ENCODE measurements at places on chromosomes 11 and 22.

- no peak for DNase-seq
Observed at GRCh38 chr11:10602366-10602765, 33.9 kb upstream of the LYVE1 start.

DNA sequence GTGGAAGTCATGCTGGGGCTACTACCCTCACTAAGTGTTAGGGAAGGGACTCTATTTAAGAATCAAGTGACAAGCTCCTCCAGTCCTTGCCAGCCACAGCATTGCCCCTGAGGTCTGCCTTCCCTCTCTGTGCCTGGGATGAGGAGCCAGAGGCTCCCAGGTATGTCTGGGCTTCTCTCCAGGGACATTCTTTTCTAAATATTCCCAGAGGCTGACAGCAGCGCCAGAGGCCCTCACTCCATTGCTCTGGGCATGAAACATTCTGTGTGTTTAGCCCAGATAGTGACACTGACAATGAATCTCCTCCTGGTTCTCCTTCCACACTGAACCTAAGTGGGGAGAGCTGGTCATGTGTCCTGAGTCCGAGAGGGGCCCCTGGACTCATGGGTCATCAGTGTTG, 2.2 kb downstream of the OR51E1 start:
- DNase-seq, result no peak

DNA sequence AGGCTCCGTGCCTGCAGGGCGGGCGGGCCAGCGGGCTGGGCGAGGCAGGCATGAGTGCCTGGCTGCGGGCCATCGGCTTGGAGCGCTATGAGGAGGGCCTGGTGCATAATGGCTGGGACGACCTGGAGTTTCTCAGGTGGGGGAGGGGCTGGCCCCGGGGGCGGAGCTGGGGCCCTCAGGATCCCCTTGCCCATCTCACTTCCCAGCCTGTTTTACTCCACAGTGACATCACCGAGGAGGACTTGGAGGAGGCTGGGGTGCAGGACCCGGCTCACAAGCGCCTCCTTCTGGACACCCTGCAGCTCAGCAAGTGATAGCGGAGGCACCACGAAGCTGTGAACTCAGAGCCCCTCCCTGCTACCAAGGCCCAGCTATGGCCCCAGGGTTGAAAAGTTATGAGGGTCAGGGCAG, 5.9 kb downstream of the PHOX2A start:
- no peak for DNase-seq

DNA sequence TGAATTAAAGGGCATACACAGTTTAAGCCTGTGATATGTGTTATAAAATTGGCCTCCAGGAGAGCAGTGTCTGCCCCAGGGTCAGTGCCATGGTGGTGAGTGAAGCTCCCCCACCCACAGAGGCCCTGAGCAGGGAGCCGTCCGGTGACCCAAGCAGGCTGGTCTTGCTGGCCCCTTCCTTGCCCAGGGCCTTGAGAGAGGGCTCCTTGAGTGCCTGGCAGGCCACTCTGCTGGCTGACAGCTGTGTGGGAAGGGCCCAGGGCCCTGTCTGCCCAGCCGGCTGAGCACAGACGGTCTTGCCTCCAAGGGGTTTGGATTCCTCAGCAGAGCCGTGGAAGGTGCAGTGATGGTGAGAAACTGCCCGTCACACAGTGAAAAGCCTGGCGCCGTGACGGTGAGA, 25.9 kb downstream of the PTDSS2 start:
- no peak for DNase-seq

DNA sequence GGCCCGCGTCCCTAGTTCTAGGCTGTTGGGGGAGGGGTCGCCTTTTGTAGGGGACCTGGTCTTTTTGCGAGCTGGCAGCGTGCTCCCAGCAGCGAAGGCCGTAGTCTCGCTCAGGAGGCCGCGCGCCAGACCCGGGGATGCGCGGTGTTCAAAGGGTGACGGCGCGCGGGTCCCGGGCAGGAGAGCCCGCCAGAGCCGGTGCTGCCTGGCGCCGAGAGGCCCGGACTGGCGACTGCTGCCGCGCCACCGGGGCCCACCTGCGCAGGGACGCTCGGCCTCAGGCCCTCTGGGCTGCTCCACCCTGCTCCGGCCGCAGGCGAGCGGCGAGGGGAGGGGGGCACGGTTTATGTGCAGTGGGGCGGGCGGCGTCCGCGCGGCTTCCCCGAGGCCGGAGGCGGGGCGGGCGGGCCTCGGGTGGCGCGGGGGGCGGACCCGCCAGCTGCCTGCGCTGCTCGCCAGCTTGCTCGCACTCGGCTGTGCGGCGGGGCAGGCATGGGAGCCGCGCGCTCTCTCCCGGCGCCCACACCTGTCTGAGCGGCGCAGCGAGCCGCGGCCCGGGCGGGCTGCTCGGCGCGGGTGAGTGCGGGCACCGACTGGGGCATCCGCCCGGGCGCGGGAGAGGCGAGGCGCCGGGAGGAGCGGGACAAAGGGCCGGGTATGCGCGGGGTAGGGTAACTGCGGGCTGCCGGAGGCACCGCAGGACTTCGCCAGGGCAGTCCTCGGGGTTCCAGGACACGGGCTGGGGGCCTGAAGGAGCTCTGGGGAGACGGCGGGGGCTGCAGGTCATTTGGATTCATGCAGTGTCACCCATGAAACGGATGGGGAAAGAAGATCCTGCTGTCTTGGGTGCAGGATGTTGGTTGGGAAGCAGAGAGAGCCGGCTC, at the start of gene PRSS23:
Gene PRSS23, plus strand, starts transcription at position 467 of the 884 bp plus-strand sequence. CDS start 7,102 bp downstream, outside the sequence.
- DNase-seq, result no peak

- DNase-seq, result no peak
Observed at GRCh38 chr11:75823415-75823814, 8.4 kb downstream of the UVRAG start.

DNA sequence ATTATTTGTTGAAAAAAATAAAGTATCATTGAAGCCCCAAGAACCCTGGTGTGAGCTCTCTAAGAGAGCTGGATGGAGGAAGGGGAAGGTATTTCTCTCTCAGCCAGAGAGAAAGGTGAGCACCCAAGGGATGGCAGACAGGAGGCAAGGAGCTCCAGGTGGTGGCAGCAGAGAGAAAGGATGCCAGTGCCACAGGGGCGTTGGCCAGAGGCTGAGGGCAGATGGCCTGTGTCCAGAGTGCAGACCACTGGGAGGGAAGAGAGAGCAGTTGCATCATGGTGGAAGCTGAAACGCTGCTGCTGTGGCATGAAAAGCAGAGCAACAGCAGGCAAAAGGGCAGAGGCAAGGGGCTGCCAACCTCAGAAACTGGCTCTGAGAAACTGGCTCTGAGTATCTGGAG, 8.5 kb downstream of the SPON1 start:
- no peak for DNase-seq

- DNase-seq, result no peak
Observed at GRCh38 chr11:76678321-76678720, 7.8 kb upstream of the LRRC32 start.

DNA sequence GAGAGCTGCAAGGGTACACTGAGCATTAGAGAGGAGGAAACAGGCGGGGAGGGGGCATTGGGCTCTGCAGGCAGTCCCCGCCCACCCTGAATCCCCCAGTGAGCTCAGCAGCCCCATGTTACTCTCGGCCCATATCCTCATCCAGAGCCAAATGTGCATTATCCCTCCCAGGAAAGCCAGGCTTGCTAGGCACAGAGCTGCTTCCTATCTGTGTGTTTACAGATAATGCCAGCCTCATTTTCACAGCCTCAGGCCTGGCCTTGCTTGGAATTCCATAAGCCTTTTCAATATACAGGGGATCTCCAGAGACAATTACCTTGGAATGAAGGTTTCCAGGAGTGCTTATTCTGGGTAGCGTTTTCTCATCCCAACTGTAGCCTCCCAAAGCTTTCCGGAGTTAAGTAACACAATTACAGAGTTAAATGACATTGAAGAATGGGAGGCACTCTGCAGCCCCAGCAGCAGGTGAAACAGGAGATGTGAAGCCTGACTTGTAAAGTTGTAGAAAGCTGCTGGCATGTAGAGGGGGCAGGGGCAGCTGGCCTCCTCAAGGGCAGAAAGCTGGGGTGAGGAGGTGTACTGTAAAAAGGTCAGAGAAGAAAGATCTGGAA, 91.5 kb upstream of the TBCEL start:
- DNase-seq, result no peak

DNA sequence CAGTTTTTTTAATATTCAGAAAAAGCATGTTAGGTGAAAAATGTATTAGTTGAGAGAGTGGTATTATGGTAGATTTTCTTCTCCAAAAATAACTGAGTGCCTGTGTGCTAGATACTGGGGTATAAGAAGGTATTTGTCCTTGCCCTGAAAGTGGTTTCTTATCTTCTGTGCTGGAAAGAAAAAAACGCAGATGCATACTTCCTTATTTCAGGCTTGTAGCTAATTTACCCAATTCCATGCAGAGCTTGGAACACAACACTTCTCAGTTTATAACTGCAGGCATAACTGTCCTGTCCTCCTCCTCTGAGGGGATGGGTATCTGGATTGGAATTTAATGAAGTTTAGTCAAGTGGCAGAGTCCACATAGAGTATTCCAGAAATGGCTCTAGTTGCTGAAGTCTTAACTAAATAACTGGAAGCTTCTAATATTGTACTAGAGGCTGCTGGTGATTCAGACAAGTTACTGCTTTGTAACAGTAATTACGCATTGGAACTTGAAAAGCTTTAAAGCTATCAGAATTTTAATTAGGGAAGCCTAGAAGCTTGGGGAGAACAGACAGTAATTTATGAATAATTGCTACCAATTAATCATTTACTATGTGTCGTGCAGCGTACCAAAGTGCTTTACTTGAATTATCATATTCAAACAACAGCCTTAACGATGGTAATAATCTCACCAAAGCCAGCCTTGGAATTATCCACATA, 12.7 kb upstream of the C11orf91 start:
- DNase-seq, result no peak

- DNase-seq, result no peak
Observed at GRCh38 chr22:38267086-38267485, 5.7 kb downstream of the TMEM184B start.

GRCh38 chr11:120239713-120240640, at the start of gene POU2F3:
Gene POU2F3 (plus strand): TSS chr11:120240140. CDS start chr11:120240344, 204 bp downstream.
- DNase-seq, result no peak

GRCh38 chr22:46598737-46599424, 21.3 kb upstream of the GRAMD4 start:
- DNase-seq, result peak; percentile 11

GRCh38 chr11:22491555-22492225, 133.9 kb downstream of the FANCF start:
- no peak for DNase-seq

DNA sequence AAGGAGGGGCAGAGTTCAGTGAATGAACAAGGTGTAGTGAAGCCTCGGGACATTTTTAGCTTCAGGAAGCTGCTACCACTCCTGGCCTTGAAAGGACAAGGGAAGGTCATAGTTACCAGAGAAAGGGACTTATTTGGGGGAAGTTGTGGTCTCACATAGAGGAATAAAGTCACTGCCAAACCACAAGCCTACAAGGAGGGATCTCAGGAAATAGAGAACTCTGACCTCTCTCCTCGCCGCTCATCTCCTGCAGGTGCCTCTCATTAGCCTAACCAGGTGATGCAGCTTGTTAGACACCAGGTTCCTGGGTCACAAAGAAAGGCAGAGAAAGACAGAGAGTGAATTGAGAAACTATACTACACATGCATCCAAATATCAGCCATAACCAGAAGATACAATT, 14.3 kb upstream of the TOLLIP start:
- no peak for DNase-seq

DNA sequence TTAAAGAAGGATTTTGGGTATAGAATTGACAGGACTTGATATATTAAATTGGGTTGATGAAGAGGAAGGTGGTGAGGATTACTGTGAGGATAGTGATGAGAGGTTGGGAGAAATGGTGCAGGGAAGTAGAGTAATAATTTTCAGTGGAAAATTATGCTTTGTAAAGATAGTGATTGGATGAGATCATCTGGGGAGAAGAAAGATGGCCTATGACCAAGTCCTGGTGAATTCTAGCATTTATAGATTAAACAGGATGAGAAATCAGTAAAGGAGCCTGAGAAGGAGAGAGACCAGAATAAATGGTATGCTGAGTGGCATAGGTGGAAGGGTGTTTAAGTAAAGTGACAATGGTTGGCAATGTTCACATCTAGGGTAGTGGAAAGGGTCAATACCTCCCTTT, 15.0 kb downstream of the IPO7 start:
- DNase-seq, result no peak

DNA sequence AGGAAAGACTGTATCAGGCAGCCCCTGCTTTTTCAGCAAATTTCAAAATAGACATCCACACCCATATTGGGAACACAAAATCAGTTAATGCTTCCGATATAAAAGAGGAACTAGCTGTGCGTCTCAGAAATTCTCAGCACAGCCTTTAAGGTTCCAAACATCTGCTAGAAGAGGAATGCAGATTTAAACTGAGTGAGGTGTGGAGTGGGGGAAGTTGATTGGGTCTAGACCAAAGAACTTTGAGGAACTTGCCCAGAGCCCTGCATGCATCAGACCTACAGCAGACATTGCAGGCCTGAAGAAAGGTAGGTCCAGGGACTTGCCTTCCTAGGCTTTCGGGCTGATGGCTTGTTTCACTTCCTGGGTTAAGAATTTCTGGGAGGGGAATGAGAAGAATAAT, at the start of gene MS4A4A:
Gene MS4A4A, plus strand, starts transcription at position 255 of the 400 bp plus-strand sequence. Its CDS starts 10 bp downstream, at position 265.
- no peak for DNase-seq

GRCh38 chr22:49862496-49862776, 8.8 kb downstream of the ZBED4 start:
- no peak for DNase-seq

GRCh38 chr22:44221710-44222475, 41.2 kb downstream of the PARVG start:
- DNase-seq, result no peak

DNA sequence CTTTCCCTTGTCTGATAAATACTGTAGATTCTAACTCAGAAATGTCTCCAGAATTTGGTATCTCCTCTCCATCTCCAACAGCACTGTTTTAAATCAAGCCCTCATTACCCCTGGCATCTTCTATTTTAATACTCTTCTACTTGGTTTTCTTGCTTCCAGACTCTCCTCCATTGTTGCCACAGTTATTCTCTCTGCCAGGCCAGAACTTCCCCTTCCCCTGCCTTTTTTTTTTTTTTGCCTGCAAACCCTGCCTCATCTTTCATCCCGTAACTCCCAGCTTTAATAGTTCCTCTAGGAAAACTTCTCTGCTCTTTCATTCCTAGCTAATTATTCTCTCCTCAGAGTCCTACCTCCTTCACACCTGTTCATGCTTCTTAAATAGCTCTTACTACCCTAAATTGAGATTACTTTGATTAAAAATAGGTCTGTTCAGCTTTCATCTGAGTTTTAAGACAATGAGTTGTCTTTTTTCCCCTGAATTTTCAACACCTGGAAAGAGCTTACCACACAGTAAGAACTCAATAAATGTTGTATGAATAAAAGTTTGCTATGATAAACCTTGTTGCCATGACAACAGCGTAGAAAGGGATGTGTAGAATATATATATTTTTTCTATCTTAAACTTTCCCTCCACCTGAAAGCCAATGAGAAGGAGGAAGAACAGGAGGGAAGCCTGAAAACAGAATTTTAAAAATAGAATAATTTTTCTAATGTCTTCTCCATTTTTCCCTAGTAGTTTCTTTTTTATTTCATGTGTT, 3.6 kb downstream of the IL18 start:
- DNase-seq, result no peak

- DNase-seq, result no peak
Observed at GRCh38 chr22:50473088-50473487, 1.7 kb downstream of the SBF1 start.

- DNase-seq, result no peak
Observed at GRCh38 chr11:63552921-63553320, 10.3 kb downstream of the PLAAT2 start.

GRCh38 chr11:131350872-131351271, 19.5 kb upstream of the NTM start:
- no peak for DNase-seq
